ENCODE measurements at places on chromosomes 6 and 20.

DNA sequence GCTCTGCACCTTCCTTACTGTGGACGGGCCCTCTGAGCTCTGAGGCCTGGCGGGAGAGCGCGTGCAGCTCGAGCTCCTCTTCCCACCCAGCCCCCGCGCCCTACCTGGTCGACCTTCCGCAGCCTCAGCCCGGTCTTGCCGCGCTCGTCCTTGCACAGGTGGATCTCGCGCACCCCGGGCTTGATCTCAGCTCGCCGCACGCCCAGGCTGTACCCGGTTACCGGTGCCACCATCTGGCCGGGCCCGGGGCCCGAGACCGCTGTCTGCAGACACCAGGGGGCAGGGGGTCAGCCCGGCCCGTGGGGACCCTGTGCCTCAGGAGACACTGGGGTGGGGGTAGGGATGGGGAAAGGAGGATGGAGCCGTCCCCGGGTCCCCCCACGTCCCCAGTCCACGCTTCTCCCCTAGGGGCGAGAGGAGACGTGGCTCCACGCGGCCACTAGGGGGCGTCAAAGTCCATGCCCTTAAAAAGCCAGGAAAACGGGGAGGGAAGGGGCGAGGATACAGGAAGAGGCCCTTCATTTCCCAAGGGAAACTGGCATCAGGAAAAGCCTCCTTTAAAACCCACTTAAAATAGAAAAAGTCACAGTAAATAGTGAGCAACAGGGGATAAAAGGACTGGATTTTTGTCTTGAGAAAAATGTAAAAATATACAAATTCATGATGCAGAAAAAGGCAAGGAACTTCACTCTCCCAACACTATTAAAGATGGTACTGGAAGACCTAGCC lies 15.5 kb downstream of the SDCBP2 start:
- peak; percentile 82 for DNase-seq

GRCh38 chr6:107542192-107542668 lies 52.3 kb downstream of the SOBP start:
- no peak for DNase-seq

DNA sequence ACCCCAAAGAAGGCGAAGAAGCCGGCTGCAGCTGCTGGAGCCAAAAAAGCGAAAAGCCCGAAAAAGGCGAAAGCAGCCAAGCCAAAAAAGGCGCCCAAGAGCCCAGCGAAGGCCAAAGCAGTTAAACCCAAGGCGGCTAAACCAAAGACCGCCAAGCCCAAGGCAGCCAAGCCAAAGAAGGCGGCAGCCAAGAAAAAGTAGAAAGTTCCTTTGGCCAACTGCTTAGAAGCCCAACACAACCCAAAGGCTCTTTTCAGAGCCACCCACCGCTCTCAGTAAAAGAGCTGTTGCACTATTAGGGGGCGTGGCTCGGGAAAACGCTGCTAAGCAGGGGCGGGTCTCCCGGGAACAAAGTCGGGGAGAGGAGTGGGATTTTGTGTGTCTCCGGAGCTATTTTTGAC lies 69.6 kb downstream of the HFE start:
- peak; percentile 67 for DNase-seq

DNA sequence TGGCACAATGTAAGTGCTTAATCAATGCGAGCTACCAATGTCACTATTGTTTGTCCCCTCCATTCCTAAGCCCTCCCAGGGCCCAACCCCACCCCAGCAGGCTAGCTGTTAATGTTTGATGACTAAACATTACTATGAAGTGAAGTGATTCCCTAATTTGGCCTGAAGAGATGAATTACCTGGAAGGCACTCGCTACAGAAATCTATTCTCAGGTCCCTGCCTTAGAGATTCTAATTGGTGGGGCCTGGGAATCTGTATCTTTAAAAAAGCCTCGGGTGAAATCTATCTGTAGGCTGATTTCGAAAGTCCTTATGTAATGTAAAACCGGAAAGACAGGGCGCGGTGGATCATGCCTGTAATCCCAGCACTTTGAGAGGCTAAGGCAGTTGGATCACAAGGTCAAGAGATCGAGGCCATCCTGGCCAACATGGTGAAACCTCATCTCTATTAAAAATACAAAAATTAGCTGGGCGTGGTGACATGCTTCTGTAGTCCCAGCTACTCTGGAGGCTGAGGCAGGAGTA lies 16.9 kb upstream of the SNAI1 start:
- no peak for DNase-seq

DNA sequence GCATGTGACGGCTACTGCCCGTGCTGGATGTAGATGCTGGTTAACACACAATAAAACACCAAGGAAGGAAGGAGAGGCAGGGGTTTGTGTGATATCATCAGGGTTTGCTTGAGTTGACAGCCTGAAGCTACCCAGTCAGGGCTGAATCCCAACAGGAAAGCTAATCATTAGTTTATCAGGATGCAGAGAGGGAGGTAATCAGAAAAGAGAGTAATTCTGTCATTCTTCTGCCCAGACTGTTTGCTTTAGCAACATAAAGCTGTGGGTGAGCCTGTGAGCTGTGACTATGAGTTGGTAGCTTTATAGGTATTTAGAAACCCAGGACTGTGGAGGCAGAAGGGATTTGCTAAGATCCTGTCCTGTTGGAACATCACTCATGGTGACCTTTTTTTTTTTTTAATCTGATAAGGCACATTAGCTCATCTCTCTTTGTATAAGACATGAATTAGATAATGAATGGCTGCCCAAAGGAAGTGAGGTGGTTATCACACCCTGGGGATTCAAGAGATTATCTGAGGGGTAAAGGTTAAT lies 79.3 kb downstream of the CAP2 start:
- DNase-seq: no peak

- no peak for DNase-seq
These were observed 53.3 kb downstream of the CNKSR3 start for GRCh38 chr6:154457046-154457713.

DNA sequence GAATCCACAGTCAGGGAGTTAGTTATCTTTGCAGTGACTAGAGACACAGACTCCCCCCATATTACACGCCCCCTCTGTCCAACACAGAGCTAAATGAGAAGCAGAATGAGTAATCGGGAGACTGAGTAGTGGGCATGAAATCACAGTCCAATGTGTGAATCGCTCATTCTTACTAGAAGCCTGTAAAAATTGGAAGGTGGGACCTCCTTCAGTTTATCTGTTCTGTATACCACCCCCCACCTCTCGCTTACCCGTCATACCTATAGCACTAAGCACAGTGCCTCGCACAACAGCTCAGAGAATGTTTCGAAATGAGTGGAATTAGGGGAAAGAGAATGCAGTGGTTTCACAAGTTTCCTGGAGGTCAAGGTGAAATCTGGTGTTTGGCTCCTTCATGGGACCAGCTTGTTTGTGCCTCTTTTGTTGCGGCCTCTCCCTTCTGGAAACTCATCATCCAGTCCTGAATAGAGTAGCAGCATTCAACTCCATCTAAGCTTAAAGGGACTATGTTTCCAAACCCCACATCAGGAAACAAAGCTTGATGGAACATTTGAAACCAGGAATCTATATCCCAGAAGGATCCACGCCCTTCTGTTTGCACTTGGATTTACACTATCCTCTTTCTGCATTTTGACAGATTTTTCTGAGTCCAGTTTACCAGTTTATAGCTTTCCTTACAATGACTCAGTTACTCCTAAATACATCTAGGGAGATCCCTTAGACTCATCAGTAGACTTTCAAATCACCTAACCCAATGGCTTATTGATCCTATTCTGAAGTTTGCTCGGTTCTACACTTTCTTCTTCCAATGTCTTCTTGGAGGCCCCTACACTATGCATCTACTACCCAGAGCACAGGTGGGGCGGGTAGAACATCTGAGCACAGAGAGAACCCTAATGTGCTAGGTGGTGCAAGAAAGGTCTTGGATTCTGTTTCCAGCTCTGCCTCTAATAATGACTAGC lies 59.2 kb upstream of the PIM1 start:
- DNase-seq: no peak

DNA sequence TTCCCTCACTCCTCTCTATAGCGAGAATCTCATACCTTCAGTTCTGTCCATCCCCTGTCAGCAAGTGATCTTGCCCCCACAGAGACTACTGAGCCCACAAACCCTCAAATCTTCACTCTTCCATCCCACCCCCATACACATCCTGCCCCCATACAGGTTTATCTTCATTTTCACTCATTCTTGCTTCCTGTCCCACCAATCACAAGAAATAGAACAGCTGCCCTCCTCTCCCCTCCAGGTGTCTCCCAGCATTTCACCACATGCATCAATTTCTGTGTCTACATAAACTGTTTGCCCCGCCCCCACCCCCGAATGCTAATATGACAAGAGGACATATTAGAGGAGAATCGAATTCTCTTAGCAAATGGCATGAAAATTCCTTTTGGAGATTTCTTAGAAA lies 54.9 kb upstream of the CARMIL1 start:
- no peak for DNase-seq

DNA sequence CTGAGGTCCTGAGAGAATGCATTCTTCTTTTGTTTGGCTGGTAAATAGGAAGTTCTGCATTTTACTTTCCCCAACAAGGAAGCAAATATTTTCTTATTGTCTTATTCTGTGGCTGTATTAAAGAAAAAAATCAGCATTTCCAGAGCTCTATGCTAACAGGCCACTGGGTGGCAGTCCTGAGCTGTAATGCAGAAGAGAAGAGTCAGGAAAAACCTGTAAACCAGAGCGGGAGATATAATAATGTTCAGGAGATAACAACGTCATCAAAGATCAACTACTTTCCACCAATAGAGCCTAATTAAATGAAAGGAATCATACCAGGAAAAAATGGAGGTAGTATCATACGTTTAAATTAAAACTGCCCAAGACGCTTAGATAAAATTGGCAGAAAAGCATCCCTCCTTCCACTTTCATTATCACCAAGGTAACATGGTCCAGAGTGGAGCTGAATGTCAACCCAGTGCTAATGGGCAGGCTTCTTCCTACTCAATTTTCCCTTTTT lies 55.6 kb upstream of the CARMIL1 start:
- peak; percentile 80 for DNase-seq

DNA sequence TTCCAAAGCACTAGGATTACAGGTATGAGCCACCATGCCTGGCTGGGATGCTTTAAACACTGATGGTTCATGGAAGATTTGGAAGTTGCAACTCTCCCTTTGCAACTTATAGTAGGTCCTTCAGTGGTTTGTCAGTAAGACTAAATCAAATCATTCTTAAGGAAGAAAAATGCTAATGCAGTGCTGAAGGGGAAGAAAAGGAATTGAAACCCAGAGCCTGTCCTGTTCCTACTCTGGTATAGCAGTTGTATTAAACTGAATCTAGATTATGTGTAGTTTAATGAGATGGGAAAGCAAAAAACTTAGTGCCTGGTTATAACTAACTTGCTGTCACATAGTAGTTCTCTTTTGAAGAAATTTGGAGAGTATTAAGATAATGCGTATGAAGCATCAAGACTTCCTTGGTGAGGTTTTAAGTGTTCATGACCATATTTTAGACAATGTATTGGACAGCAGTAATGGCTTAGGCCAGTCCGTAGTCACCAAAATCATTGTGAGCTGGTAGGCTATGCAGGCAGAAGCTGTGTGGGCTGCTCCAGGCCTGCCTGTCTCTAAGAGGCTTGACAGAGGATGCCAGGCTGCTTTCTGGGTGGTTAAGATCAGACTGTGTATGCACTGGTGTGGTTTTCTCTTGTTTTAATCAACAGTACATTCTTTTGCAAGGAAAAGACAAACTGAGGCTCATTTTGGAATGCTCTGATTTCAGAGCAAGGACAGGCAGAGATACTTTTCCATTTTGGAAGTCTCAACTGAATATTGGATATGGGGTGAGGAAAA lies 14.0 kb downstream of the PAQR8 start:
- DNase-seq: no peak

DNA sequence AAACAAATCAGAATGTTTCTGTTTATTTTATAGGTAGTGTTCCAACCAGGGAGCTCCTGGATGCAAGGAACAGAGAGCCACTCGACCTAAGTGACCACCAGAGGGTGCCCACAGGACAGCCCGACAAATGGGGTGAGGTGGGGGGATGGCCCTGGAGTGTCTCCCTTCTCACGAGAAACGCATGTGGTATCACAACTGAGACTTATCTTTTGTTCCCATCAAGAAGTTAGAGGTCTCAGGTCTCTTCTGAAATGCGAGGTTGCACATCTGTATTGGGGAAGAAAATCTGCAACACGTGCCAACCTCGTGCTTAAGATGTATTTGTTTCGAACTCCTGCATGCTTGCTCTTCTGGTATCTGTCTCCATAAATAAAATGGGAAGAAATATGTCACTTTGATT lies 104.0 kb downstream of the ISM1 start:
- peak; percentile 32 for DNase-seq

DNA sequence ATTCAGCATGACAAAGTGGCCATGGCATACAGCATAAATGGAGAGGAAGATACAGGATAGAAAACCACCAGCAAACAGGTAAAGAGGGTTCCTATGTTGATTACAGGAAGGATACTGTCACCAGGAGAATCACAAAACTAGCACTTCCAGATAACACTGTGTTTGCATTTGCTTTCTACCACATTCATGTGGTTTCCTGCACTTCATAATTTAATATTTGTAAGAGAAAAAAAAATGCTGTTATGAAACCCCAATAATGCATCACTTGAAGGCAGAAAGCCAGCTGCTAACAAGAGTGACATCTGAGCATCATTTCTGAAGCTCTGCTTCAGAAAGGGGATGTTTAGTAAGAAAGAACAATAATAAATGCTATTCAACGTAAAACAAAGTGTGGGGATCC lies 106.6 kb downstream of the ATXN1 start:
- DNase-seq: no peak

- DNase-seq: no peak
These were observed 370.1 kb downstream of the ADGRB3 start for GRCh38 chr6:69005199-69005598.

DNA sequence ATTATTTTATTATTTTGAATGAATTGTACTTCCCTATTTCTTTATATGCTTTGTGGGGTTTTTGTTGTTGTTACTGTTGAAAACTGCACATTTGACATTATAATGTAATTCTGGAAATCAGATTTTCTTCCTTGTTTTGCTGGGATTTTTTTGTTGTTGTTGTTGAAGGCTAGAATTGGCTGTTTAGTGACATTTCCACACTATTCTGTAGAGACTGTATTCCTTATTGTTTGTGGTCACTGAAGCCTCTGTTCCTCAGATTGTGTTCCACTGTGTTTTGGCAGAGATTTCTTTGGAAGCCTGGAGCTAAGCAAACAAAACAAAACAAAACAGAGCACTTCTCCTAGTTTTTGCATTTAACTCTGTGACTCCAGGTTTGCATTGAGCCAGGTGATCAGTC lies 52.9 kb downstream of the CDYL start:
- no peak for DNase-seq

DNA sequence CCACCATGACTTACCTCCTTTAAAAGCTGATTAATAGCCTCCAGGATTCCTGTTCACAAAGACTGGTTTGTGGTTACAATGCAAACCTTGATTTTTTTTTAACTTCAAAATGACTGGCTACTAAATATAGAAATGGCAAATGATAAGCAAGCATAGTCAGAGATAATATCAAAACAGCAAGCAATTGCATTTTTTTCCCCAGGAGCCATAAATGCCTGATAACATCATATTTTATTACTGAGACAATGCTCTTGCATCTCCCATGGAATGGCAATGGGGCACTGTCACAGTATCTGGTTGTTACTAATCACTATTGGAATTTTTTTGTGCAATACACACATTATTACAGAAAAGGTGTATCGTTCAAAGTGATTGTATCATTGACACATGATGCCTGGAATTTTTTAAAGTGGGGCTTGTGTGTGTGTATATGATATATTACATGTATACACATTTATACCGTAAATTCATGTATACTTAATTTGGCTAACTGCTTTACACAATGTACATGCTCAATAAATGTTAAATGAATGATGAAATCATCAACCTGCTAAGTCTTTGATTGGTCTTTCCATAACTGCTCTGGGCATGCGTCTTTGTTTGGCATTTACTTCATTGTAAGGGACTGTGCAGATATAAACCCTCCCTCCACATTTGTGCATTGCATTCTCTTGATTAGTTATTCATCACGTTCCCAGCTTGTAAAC lies 980 bp upstream of the SALL4 start:
- peak; percentile 33 for DNase-seq

- peak; percentile 65 for DNase-seq
These were observed 243.7 kb downstream of the UTRN start for GRCh38 chr6:144528743-144529425.
